ENCODE measurements at places on chromosomes 11 and 22.

DNA sequence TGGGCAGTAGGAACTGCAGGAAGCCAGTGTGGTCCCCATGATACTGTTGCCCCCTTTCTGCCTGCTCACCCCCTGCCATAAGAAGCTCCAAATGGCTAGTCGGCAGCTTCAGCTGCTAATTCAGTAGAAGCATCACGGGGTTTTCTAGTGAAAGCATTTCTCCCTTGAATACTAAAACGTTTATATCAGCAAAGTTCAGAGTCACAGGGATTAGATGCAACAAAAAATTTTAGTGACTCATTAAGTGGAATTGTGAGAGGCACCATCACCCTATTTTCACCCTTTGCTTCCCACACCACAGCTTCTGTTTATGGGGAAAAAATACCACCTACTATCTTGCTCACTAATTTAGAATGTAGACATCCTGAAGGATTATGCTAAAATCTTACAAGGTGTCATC, 25.2 kb downstream of the RAB39A start:
- no peak for DNase-seq

- no peak for DNase-seq
Measured at GRCh38 chr11:63745304-63746170, 23.0 kb downstream of the ZFTA start.

DNA sequence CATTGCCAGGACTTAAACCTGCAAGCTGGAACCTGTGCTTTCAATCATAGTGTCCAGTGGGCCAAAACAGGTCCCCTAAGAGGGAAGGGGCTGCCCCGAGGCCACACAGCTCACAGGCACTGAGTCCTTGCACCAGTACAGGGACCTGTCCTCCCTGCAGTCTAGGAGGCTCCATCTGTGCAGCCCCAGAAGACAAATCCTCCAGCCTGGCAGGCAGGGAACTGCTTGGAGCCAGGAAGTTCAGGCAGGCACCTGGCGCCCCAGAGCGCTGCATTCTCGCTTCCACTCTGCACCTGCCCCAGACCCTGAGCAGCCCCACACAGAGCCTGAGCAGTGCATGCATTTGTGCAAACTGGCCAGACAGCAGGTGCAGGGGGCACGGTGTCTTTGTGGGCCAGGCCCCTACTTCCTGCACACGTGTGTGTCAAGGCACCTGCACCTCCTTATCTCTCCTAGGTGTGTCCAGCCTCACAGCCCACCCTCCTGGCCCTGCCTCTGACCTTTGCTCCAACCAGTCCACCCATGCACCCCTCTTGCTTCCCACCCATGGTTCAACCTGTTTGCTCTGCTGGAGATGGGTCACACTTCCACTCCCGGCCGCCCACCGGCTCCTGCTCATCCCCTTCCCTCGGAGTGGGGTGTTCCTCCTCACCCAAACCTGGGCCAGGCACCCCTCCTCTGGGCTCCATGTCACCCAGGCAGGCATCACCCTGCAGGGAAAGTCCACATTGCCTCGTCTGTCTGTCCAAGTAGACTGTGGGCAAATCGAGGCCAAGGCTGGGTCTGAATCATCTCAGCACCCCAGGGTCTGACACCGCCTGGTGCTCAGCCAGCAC, 19.0 kb downstream of the LINC01488 start:
- no peak for DNase-seq

DNA sequence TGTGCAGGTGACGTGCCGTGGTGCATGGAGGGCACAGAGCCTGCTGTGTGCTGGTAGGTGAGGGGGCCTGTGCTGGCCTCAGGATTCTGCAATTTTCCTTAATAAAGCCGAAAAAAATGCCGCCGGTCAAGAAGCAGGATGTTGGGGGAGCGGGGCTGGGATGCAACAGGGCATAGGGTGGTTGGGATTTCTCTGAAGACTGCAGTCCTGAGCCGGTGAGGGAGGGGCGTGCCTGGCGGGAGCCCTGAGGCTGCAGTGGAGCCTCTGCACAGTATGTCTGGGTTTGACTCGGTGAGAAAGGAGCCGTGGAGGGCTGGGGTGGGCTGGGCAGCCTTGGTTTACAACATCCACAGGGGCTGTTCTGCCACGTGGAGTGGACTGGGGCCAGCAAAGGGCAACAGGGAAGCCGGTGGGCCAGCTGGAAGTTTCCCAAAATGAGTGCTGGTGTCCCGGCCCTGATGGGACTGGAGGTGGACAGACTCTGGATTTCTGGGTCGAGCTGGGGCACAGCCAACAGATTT, 1.3 kb downstream of the CDHR5 start:
- no peak for DNase-seq

GRCh38 chr11:85663753-85664614, 945 bp downstream of the CREBZF start:
- peak; percentile 76 for DNase-seq

DNA sequence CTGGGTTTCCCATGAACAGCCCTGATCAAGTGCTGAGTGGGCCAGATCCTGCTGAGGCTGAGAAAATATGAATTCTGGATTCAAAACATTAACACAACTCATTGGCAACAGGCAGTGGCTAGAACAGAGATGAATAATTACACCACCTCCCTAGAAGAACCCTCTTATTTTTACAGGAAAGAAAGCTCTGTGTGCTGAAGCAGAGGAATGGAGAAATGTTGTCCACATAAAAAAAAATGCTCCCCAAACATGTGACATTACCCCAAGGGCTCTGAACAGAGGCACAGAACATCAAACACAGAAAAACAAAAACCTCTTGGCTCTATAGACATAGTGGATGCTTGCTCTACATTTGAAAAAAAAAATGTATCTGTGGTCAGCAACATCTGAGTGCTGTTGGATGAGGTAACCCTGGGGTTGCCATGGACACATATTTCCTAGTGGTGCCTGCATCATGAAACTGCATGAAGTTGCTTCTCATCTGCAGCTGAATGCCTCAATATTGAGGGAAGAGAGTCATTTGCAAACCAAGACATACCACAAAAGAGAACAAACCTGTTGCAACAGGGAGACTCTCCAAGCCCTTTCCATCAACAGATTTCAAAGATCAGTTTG, 98.8 kb downstream of the SNX19 start:
- DNase-seq = no peak

- no peak for DNase-seq
Measured at GRCh38 chr22:43851979-43852307, 10.4 kb downstream of the SULT4A1 start.

DNA sequence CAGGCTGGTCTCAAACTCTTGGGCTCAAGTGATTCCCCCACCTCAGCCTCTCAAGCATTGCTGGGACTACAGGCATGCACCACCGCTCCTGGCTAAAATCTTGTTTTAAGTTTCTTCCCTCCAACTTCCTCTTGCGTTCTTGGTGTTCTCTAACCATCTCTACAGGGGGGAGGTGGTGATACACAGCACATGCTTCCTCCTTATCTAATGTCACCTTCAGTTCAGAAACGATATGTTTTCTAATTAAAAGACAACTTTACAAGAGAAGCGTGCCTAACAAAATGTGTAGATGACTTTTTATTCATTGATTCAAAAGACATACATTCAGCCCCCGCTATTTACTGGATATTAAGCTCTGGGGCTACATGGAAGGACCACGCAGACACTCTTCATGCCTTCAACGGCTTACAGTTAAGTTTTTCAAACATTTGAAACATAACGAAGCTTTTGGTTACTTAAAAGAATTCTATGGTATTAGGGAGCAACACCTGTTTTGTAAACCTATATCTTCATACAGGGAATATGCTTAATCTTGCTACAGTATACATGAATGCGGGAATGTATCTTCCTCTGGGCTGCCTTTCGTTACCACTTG, 933 bp upstream of the DLAT start:
- DNase-seq = peak; percentile 10

DNA sequence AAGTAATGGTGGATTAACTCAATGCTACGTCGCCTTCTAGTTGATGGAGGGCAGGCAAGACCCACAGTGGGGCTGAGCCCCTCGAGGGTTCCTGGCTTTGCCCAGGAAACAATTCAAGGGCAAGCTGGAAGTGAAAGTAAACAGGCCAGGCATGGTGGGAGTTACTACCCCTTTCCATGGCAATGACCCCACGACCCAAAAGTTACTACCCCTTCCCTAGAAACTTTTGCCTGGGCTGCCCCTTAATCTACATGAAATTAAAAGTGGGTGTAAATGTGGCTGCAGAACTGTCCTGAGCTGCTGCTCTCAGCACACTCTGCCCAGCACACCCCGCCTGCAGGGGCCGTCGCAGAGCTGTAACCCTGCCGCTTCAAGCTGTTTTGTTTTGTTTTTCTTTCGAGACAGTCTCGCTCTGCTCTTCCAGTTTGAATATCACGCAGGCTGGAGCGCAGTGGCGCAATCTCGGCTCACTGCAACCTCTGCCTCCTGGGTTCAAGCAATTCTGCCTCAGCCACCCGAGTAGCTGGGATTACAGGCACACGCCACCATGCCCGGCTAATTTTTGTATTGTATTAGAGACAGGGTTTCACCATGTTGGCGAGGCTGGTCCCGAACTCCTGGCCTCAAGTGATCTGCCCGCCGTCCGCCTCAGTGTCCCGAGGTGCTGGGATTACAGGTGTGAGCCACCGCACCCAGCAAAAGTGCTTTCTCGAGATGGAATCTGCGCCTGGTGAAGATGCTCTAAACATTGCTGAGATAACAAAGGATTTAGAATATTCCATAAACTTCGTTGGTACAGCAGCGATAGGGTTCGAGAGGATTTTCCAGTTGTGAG, 5.9 kb upstream of the RNH1 start:
- no peak for DNase-seq

GRCh38 chr11:131327421-131327820, 43.0 kb upstream of the NTM start:
- no peak for DNase-seq

DNA sequence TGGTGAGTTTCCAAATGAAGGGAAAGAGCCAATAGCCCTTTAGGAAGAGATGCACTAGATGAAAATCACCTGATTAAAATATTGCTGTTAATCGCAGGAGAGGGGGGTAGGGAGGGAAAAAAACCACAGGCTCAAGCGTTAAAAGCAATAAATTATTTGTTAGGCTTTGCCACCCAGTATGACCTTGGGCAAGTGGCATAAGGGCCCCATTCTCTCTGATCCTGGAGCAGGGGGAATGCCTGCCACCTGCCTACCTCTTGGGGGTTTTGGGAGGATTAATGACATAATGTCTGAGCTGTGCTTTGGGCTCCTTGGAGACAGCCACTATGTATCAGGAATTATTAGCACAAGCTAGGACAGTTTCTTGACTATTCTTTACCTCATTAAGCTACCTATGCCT, 80.0 kb downstream of the ZNRF3 start:
- DNase-seq = no peak

DNA sequence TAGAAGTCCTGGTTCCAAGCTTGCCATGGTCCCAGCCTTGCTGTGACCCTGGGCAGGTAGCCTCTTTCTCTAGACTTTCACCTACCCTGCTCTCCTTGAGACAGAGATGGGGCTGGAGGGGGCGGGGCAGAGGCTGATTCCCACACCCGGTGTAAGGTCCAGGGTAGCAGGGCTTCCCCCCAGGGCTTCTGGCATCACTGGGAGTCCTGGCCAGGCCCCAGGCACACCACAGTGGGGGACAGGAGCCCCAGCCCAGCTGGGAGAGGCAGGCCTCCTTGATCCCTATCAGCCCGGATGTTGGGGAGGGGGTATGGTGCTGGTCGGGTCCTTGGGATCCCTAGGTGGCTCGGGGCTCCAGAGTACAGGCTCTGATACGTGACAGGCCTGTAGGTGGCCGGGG, 1.7 kb upstream of the NUDT8 start:
- DNase-seq = no peak

- DNase-seq = no peak
Measured at GRCh38 chr22:30040499-30041260, 39.6 kb upstream of the HORMAD2 start.

GRCh38 chr11:64098318-64098831, 62.6 kb downstream of the FLRT1 start:
- DNase-seq = no peak

DNA sequence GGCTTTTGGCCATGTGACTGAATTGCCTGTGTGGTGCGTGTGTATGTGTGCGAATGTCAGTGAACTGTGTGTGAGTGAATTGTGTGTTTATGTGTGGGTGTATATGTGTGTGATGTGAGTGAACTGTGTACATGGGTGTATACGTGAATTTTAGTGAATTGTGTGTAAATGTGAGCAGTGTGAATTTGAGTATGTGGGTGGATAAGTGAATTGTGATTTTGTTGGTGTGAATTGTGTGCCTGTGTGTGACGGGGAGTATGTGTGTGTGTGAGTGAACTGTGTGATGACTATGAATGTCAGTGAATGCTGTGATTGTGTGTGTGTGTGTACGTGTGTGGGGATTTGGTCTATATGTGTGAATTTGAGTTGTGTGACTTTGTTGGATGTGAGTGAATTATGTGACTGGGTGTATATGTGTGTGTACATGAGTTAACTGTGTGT, 3.5 kb downstream of the DDTL start:
- no peak for DNase-seq

DNA sequence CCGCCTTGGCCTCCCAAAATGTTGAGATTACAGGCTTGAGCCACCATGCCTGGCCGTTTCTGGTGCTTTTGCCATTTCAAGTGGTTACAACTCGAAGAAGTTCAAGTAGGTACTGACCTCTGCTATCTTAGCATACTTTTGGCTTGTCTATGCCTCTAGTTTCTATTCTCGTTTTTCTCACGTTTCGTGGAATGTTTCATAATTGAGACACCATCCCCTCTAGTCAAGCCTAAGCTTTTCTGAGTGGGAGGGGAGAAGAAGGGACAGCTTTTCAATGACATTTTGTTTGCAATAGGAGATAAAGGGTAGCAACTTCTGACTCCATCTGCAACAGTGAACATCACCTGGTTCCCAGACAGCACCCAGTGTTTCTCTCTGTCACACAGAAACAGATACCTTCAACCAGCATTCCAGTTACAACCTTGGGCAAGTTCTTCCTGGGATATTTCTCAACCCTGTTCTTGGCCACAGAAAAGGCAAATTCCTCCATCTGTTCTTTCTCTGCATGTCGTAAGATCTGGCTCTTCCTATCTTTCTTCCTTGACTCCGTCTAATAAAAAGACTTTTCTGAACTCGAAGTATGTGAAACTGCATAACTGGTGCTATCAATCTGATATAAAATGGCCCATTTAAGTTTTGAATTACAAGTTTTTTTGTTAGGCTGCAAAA, 25.5 kb downstream of the DDI1 start:
- DNase-seq = no peak

DNA sequence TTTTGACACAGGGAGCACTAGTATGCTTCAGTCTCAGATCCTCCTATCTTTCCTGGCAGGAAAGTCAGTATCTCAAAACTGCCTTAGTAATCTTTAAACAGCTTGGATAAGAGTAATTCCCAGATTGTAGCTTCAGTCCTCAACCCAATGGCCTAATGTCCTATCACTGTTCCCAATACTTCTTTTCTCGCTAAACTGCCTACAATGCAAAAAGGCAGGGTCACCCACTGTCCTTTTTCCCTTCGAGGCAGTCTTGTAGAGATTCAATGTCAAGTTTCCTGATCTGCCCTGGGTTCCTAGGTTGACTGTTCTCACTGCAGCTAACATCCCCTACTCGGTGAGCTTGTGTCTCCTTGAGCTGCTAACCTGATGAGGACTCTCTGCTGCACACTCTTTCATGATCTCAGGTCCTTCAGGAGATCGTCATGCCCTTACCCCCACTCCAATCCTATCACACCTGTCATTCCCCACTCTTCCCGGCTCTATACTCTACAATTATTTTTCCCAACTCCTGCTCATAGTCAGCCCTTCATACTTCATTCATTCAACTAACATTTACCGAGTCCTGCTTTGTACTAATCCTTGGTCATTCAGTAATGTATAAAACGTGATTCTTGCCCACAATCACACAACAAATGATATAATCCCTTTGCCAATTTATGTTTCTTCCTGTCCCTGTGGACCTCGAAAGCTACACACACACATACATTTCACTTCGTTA, 904 bp downstream of the C2CD3 start:
- no peak for DNase-seq
